ENCODE measurements at places on chromosomes 7 and 10.

- no peak for DNase-seq
Observed at GRCh38 chr10:1672001-1672781, 65.1 kb downstream of the ADARB2 start.

GRCh38 chr7:21261627-21262594, 166.0 kb upstream of the SP4 start:
- peak; percentile 31 for DNase-seq

GRCh38 chr7:26070290-26070689, 81.7 kb upstream of the NFE2L3 start:
- no peak for DNase-seq

GRCh38 chr7:156504687-156505545, 135.7 kb upstream of the RNF32 start:
- no peak for DNase-seq

DNA sequence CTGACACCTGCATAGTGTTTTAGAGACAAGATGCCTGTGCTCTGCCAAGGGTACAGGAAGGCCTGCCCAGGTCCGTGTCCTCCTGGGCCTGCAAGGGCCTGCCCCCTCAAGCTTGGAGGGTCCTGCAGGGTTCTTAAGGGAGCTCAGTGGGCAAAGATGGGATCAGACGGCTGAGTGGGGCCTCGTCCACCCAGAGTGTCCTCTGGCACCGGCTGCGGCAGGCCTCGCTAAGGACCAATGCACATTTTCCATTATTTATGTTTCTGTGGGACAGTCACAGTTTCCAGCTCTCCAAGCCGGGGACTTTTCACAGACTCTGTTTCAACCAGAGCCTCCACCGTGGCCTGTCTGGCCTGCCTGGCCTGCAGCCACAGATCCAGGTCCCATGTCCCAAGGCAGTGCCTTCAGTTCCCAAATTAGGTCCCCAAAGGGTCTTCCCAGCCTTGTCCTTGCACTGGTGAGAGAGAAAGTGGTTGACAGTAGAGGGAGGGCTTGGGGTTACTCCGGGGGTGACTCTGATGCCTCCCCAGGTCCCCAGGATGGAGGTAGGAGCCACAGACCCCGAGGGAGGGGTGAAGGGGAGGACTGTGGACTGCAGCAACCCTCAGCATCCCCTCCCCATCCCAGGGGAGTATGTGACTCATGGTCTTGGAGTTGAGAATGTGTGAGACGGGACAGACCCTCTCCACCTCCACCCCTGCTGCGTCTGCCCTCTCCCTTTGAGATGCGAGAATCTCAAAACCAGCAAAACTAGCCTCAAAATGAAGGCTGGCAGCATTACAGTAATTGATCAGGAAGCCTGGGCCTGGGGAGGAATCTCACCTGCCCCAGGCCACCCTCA, 14.8 kb downstream of the MYL10 start:
- DNase-seq: no peak

Data from neuronal stem cell (in vitro differentiated cells).